Left lung (tissue), 14 donors: ENCODE measurements at places on chromosomes 1 and 21.
A peak's percentile ranks its signal among the peaks of the same experiment; 100 is the strongest.

GRCh38 chr1:184075055-184076029 is 23.8 kb downstream of the TSEN15 start:
- no peaks in the 10 kb centered on the region for H3K27me3 ChIP-seq
- no peak overlapping the region for H3K27ac ChIP-seq
- DNase-seq, result no peak

GRCh38 chr1:176904057-176904751 is 260.3 kb downstream of the ASTN1 start:
- H3K27ac ChIP-seq, result no peak overlapping the region
- no peaks in the 10 kb centered on the region for H3K36me3 ChIP-seq
- no peaks in the 10 kb centered on the region for H3K4me1 ChIP-seq
- no peak overlapping the region for H3K4me3 ChIP-seq
- no peak for DNase-seq

GRCh38 chr1:7329868-7330615 is 441.1 kb upstream of the VAMP3 start:
- no peaks in the 10 kb centered on the region for H3K4me1 ChIP-seq
- H3K4me3 ChIP-seq, result no peak overlapping the region
- DNase-seq, result no peak
- H3K36me3 ChIP-seq, result no peaks in the 10 kb centered on the region

DNA sequence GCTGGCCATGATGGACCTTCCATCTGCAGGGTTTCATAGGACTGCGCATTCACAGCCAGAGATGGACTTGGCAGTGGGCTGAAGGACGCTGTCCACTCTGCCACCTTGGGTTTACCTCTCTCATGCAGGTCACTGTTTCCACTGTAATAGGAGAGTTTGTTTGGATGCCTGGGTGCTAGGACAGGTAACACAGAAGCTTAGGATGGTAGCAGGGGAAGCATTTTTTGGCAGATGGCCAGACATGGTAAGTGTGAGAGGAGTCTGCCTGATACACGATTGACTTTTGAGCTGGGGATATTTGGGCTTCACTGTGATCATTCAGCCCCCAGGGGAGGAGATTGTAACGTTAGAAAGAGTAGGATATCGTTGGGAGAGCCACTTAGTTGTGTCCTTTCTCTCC is 11.8 kb downstream of the PSEN2 start:
- peaks cover 24% of the 10 kb centered on the region for H3K36me3 ChIP-seq
- no peak overlapping the region for H3K4me3 ChIP-seq
- peaks cover 44% of the 10 kb centered on the region for H3K4me1 ChIP-seq

- peak overlapping the region; percentile 87 for H3K27ac ChIP-seq
- no peaks in the 10 kb centered on the region for H3K27me3 ChIP-seq
- no peak overlapping the region for H3K4me3 ChIP-seq
- no peaks in the 10 kb centered on the region for H3K36me3 ChIP-seq
Measured at GRCh38 chr1:234975941-234976860, 152.4 kb downstream of the TOMM20 start.

DNA sequence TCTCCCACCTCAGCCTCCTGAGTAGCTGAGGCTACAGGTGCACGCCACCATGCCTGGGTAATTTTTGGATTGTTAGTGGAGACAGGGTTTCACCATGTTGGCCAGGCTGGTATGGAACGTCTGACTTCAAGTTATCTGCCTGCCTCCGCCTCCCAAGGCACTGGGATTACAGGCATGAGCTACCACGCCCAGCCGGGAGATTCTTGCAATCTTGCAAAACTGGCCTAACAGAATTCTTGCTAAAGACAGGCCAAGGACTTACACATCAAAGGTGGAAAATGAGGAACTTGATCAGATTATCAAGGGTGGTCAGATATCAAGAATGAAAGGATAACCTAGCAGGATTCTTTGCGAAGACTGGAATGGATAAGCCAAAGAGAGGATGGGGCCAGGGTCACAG is 98.3 kb upstream of the TIAM1 start:
- H3K4me3 ChIP-seq, result no peak overlapping the region
- H3K27ac ChIP-seq, result no peak overlapping the region
- DNase-seq, result no peak
- no peaks in the 10 kb centered on the region for H3K27me3 ChIP-seq
- H3K36me3 ChIP-seq, result no peaks in the 10 kb centered on the region

- no peaks in the 10 kb centered on the region for H3K36me3 ChIP-seq
- H3K27me3 ChIP-seq, result no peaks in the 10 kb centered on the region
- DNase-seq, result no peak
- no peak overlapping the region for H3K4me3 ChIP-seq
Measured at GRCh38 chr1:58003059-58003458, 543.5 kb downstream of the OMA1 start.

GRCh38 chr1:111422546-111423391 is 4.8 kb downstream of the OVGP1 start:
- no peak overlapping the region for H3K27ac ChIP-seq
- no peak overlapping the region for H3K4me3 ChIP-seq
- peak; percentile 72 for DNase-seq
- H3K36me3 ChIP-seq, result no peaks in the 10 kb centered on the region
- peaks cover 3% of the 10 kb centered on the region for H3K4me1 ChIP-seq
- H3K27me3 ChIP-seq, result no peaks in the 10 kb centered on the region

DNA sequence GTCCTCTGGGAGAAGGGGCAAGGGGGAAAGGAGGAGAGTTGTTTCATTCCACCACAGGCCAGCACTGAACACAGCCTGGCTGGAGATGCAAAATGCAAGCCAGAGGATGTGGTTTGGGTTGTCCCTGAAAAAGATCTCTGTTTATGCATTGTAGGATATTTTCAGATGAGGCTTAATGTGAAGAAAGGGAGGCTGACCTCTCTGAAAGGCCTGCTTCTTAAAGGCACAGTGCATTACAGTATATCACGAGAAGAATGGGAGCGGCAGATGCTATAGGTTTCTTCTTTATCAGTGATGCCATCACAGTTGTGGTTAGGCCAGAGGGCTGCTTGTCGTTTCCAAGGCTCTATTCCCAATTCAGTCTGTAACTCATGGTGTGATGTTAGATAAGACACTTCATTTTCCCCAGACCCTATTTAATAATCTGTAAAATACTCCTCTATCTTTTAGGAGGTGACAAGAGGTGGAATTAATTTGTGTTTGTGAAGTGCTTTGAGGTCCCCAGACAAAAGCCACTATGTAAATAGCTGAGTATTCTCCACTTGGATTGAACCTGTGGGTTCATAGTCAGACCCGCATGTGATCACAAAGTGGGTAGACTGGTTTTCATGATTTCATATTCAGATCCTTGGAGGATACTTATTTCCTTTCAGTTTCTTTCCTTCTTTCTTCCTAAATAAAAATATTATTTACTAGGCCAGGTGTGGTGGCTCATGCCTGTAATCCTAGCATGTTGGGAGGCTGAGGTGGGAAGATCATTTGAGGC is 76.5 kb upstream of the WDR26 start:
- H3K27ac ChIP-seq, result no peak overlapping the region
- no peaks in the 10 kb centered on the region for H3K36me3 ChIP-seq
- H3K27me3 ChIP-seq, result no peaks in the 10 kb centered on the region

GRCh38 chr1:227260433-227260832 is 57.9 kb downstream of the CDC42BPA start:
- no peaks in the 10 kb centered on the region for H3K4me1 ChIP-seq
- no peak overlapping the region for H3K27ac ChIP-seq
- DNase-seq, result no peak
- no peaks in the 10 kb centered on the region for H3K27me3 ChIP-seq
- no peak overlapping the region for H3K4me3 ChIP-seq

- no peaks in the 10 kb centered on the region for H3K27me3 ChIP-seq
- DNase-seq, result no peak
- H3K4me3 ChIP-seq, result no peak overlapping the region
- peaks cover 20% of the 10 kb centered on the region for H3K4me1 ChIP-seq
- peak overlapping the region; percentile 98 for H3K27ac ChIP-seq
- no peaks in the 10 kb centered on the region for H3K36me3 ChIP-seq
Measured at GRCh38 chr1:154938604-154939399, 2.3 kb upstream of the PMVK start.

DNA sequence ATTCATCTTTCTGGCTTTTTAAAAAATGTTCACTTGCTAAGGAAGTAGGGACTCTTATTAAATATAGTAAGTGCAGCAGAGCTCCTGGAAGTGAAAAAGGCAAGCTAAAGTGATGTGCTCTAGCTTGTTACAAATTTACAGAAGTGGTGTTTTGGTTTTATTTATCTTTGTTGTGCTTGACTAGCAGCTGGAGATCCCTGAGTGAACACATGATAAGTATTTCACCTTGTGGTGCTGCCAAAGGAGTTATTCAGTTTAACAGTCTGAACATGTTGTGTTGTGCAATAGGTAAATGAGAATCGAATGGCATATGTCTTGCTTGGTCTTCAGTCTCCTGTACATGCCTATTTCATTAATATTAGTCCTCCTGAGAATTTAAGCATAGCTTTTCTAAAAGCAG is 315.7 kb downstream of the TPR start:
- no peak overlapping the region for H3K27ac ChIP-seq
- DNase-seq, result no peak
- H3K36me3 ChIP-seq, result no peaks in the 10 kb centered on the region
- no peak overlapping the region for H3K4me3 ChIP-seq
- H3K27me3 ChIP-seq, result no peaks in the 10 kb centered on the region

GRCh38 chr21:35989138-35989735 is 71.1 kb downstream of the SETD4 start:
- H3K36me3 ChIP-seq, result no peaks in the 10 kb centered on the region
- peak overlapping the region; percentile 47 for H3K27ac ChIP-seq
- H3K4me1 ChIP-seq, result peaks cover 12% of the 10 kb centered on the region
- H3K4me3 ChIP-seq, result no peak overlapping the region
- no peak for DNase-seq
- H3K27me3 ChIP-seq, result no peaks in the 10 kb centered on the region

- H3K4me1 ChIP-seq, result no peaks in the 10 kb centered on the region
- H3K27ac ChIP-seq, result no peak overlapping the region
- H3K36me3 ChIP-seq, result no peaks in the 10 kb centered on the region
- no peak for DNase-seq
Measured at GRCh38 chr1:183689762-183690204, 36.7 kb upstream of the APOBEC4 start.

GRCh38 chr1:2555634-2556276 is 416 bp upstream of the TNFRSF14 start:
- peak overlapping the region; percentile 94 for H3K27ac ChIP-seq
- H3K27me3 ChIP-seq, result no peaks in the 10 kb centered on the region
- H3K36me3 ChIP-seq, result peaks cover 32% of the 10 kb centered on the region
- H3K4me3 ChIP-seq, result peak overlapping the region; percentile 68

- no peak overlapping the region for H3K27ac ChIP-seq
Measured at GRCh38 chr1:20356850-20357459, 66.3 kb downstream of the VWA5B1 start.

DNA sequence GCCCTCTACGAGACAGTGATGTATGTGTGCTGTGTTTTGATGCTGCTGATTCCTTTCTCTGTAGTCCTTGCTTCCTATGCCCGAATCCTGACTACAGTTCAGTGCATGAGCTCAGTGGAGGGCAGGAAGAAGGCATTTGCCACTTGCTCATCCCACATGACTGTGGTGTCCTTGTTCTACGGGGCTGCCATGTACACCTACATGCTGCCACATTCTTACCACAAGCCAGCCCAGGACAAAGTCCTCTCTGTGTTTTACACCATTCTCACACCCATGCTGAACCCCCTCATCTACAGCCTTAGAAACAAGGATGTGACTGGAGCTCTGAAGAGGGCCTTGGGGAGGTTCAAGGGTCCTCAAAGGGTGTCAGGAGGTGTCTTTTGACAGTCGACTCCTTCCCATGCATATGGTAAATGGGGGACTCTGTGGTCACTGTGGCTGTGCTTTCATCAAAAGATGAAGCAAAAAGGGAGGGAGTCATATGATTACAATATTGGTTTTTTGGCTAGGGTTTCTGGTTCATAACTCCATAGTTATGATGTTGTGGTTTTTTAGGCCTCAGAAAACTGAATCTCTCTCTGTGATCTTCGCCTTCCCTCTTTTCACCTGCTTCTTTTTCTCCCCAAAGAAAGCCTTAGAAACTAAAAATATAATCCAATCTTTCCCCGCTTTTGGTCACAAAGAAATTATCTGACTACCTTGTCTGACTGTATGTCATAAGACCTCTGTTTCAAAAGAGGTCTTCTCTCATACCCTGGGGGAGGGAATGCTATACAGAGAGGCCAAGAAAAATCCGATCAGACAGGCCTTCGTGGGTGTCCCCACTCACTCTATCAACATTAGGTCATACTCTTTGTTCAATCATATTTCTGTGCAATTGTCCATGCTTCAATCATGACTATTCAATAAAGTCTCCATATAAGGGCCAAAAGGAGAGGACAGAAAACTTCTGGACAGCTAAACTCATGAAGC is 4.2 kb downstream of the OR2T1 start:
- no peak for DNase-seq
- no peaks in the 10 kb centered on the region for H3K36me3 ChIP-seq
- no peak overlapping the region for H3K27ac ChIP-seq
- no peaks in the 10 kb centered on the region for H3K4me1 ChIP-seq
- H3K4me3 ChIP-seq, result no peak overlapping the region

GRCh38 chr1:112849425-112850033 is 106.5 kb downstream of the SLC16A1 start:
- no peaks in the 10 kb centered on the region for H3K36me3 ChIP-seq
- no peak overlapping the region for H3K27ac ChIP-seq
- H3K27me3 ChIP-seq, result peaks cover 65% of the 10 kb centered on the region
- peaks cover 10% of the 10 kb centered on the region for H3K4me1 ChIP-seq
- H3K4me3 ChIP-seq, result peak overlapping the region; percentile 14

GRCh38 chr1:160614410-160614809 is 32.4 kb downstream of the SLAMF1 start:
- no peak for DNase-seq
- no peaks in the 10 kb centered on the region for H3K36me3 ChIP-seq
- no peak overlapping the region for H3K27ac ChIP-seq

DNA sequence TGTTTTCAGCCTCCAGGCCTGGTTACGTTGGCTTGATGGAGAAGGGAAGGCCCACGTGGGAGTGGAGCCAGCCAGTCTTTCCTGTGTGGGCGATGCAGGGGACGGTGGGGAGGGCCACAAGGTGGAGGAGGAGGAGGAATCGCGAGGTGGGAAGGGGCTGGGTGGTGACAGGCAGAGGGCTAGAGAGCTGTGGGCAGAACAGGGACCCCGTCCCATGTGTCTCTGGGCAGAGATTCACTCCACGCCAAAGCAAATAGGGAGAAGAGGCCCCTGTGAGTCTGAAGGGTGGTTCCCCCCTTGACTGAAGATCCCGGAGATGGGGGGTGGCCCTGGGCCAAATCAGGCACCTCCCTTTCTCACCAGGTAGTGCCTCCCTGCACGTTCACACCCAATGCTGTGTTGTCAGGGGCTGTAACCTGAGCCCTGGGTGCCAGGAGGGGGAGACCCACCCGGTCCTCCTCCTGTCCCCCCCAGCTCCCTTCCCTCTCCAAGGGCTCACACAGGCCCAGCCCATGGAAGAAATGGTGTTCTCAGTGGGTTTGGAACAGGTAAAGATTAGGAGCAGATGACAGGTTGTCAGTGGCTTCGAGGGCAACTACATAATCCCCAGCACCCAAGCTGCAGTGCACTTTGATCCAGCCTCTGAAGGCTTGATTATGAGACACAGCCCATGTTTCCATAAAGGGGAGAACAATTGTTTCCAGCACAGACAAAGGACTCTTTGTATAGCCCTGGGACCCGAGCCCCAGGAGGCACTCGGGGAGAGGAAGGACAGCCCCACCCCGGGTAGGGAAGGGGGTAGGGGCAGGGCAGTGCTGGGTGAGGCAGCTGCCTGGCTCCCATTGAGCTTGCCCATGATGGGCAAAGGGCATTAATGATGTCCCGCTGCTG is 37.7 kb upstream of the GPR37L1 start:
- H3K27me3 ChIP-seq, result no peaks in the 10 kb centered on the region
- no peaks in the 10 kb centered on the region for H3K36me3 ChIP-seq
- DNase-seq, result no peak
- no peak overlapping the region for H3K27ac ChIP-seq
- no peaks in the 10 kb centered on the region for H3K4me1 ChIP-seq
